ENCODE measurements at places on chromosomes 2 and 18.

GRCh38 chr18:79214056-79214455, 144.9 kb downstream of the ATP9B start:
- no peak for DNase-seq

GRCh38 chr2:120265006-120265405, 12.4 kb downstream of the RALB start:
- DNase-seq, result no peak

GRCh38 chr2:11235583-11235982, 80.3 kb downstream of the SLC66A3 start:
- DNase-seq, result no peak

DNA sequence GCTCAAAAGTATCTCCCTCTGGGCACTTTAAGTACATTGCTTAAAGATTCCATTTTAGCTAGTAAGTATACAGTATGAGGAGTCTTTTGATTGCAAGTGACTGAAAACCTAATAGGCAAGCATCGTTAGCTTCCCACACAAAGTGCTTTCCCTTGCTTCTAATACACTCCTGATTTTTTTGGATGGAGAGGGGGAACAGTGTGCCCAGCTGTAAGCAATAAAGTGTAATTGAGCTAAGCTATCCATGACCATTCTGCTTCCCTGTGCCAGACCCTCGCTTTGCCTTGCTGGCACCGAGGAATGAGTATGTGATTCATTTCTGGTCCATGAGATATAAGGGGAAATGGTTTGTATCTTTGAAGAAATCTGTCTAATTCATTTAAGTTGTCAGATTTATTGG, 3.8 kb upstream of the ZNF24 start:
- DNase-seq, result no peak

DNA sequence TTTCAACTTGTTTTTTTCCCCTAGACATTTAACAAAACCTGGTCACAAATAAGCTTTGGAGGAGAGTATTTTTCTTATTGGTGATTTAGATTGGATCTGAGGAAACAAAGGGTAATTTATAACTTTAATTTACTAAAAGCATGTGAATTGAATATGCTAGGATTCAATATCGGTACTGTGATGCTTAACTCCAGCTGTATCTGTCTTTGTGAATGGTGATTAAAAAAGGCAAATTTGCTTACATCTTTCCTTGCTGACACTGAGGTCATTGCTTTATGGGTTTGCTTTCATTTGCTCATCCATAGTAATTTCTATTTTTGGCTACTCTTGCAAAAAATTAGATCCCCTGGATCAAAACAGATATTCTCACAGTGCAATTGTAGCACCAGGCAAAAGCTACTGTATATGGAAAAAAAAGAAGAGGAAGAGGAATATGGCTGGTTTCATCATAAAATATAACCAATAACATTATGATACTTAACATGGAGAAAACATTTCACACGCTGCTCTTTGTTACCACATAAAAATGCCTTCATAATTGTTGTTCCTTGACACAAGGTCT, 832.0 kb upstream of the ZEB2 start:
- DNase-seq, result no peak

GRCh38 chr2:120635146-120635545, 100.5 kb upstream of the GLI2 start:
- no peak for DNase-seq

GRCh38 chr18:63132819-63133200, 186.8 kb downstream of the BCL2 start:
- DNase-seq, result no peak

DNA sequence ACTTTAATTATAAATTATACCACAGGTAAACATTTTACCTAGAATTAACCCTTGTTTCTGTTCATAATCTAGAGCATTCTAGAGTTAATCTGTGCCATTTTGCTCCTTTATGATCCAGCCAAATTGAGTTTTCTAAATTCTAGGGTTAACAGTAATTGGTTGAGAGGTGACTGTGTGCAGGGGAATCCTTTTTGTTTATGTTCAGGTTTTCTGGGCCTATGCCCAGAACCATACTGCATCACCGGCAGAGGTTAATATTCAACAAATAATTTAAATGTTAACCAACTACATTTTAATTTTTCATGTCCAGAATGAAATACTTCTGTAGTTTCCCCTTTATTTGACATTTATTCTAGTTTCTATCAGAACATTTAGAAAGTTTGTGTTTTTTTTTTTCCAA, 32.3 kb downstream of the CARF start:
- no peak for DNase-seq

GRCh38 chr2:119179991-119180390, 21.4 kb upstream of the C1QL2 start:
- no peak for DNase-seq

DNA sequence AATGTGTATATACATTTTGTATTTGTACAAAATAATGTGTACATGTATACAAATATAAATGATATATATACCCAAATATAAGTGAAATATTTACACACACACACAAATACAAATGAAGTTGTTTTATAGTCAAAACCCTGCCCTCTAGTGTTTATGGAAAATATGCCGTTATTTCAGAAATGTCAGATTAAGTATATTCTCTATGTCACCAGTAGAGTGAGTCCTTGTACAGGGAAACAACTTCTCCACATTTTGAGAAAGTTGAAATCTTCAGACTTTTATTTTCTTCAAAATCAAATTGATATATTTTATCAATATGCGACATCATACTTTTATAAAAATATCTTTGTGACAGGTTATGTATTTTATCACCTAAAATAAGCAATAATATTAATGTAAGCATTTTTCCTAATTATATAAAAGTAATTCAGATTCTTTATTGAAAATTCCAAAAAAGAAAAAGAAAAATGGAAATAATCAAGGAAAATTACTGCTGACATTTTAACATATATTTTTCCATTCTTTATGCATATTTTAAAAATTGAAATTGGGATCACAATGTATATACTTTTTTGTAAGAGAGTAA, 22.4 kb downstream of the ARL6IP6 start:
- peak; percentile 17 for DNase-seq

DNA sequence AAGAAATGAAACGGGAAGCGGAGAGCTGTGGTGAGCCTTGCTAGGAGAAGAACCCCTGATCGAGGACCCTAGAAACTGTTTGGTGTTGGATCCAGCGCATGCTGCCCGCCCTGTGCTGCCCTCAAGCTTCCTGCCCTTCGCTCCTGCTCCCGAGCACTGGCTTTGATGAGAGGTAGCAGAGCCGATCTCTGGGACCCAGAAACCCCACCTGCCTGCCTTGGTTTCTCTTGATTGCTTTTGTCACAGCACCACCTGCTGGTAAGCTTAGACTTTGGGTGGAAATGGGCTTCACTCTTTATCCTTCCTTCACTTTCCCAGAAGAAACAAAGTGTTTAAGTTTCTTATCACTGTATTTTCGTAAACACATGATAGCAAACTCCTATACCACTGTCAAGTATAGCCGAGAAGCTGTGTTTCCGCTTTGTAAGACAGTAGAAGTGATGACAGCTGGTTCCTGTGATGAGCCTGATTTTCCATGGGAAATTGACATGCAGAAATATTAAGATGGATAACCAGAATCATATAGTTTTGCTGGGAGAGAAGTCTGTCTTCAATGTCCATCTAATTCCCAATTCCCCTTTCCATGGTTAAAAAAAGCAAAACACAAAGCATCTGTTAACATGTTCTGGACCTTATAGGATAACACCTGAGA, 267.4 kb downstream of the PHLPP1 start:
- peak; percentile 32 for DNase-seq

DNA sequence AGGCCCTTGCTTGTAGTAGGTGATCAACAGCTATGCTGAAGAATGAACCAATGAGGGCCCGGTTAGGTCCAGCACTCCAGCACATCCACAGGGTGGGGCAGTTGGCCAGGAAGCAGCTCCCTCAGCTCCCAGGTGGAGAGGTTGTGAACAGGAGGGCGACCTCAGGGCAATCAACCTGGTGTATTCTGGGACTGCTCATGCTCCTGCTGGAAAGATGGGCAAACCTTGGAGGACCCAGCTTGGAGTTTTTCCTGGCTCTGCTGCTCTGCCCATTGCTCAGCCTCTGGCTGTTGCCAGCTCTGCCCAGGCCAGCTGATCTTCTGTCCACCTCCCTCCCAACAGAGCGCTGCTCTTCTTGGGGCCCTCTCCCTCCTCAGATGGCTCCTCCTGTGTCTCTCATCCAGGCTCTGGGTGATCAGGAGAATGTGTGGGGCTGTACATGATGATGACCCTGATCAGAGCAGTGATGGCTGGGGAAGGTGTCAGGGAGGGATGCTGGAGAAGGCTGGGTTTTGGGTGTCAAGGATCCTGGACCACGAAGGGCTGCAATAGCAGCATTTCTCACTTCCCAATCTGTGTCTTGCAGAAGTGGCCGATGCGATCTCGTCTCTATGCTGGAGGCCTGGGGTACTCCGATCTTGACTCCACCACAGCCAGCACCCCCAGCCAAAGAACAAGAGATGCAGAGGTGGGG, 3.4 kb downstream of the TCF23 start:
- DNase-seq, result no peak

GRCh38 chr2:219405958-219406860, 12.0 kb upstream of the DES start:
- DNase-seq, result no peak

GRCh38 chr18:58776084-58776483, 88.6 kb upstream of the ZNF532 start:
- DNase-seq, result no peak

DNA sequence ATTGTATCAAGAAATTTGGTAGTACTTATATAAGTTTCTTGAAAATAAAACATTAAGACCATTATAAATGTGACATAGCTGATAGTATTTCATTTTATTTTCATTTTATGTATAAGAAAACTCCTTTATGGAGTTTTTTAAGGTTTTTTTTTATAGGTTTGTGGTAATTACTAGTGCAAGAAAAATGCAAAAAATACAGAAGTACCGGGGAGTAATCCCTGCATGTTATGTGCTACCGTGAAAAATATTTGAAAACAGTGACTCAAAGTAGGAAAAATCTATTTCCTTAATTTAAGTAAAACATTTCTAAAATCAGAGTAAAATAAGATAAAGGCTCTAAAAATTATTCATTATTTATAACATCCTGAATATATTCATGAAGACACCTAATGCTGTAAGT, 21.6 kb downstream of the ZSWIM2 start:
- no peak for DNase-seq
